ENCODE measurements at places on chromosomes 16 and 17. TPM values are rescaled to one million over a fixed set of nuclear protein-coding genes. Genes with fewer than 3 reads are reported as not detected.

GRCh38 chr16:27670071-27670810 lies 120.3 kb downstream of the KATNIP start:
- DNase-seq = no peak
- H3K27ac ChIP-seq = no peak overlapping the region
- no peak overlapping the region for H3K4me3 ChIP-seq
- H3K4me1 ChIP-seq = no peaks in the 10 kb centered on the region
- peaks cover 2% of the 10 kb centered on the region for H3K36me3 ChIP-seq

GRCh38 chr16:12320298-12320706 lies 343.8 kb downstream of the SNX29 start:
- no peak for DNase-seq
- H3K36me3 ChIP-seq = no peaks in the 10 kb centered on the region
- H3K27ac ChIP-seq = no peak overlapping the region
- peaks cover 2% of the 10 kb centered on the region for H3K4me1 ChIP-seq
- H3K27me3 ChIP-seq = no peaks in the 10 kb centered on the region
- no peak overlapping the region for H3K4me3 ChIP-seq

- H3K36me3 ChIP-seq = no peaks in the 10 kb centered on the region
- peak; percentile 81 for DNase-seq
- H3K27ac ChIP-seq = no peak overlapping the region
- peaks cover 14% of the 10 kb centered on the region for H3K4me1 ChIP-seq
- no peak overlapping the region for H3K4me3 ChIP-seq
Observed at GRCh38 chr17:7282752-7283321, 1.3 kb downstream of the SLC2A4 start.

GRCh38 chr17:73025041-73025560 lies 67.4 kb downstream of the SLC39A11 start:
- H3K4me1 ChIP-seq = peaks cover 3% of the 10 kb centered on the region
- H3K36me3 ChIP-seq = no peaks in the 10 kb centered on the region
- no peak overlapping the region for H3K4me3 ChIP-seq
- no peaks in the 10 kb centered on the region for H3K27me3 ChIP-seq
- DNase-seq = no peak

DNA sequence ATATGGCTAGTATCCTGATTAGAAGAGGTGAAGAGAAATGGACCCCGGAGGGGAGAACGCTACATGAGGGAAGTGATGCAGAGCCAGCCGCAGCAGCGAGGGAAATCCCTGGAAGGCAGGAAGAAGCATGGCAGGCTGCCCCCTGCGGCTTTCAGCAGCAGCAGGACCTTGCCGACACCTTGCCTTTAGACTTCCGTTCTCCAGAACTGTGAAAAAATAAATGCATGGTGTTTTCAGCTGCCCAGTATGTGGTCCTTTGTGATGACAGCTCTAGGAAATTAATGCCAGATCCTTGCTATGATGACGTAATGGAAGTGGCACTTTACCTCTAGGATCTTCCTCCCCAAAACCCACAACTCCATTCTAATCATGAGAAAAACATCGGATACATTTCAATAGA lies 9.7 kb upstream of the ZFP1 start:
- H3K27ac ChIP-seq = no peak overlapping the region
- no peaks in the 10 kb centered on the region for H3K4me1 ChIP-seq
- H3K36me3 ChIP-seq = peaks cover 5% of the 10 kb centered on the region
- H3K27me3 ChIP-seq = no peaks in the 10 kb centered on the region
- H3K4me3 ChIP-seq = no peak overlapping the region
- DNase-seq = no peak

DNA sequence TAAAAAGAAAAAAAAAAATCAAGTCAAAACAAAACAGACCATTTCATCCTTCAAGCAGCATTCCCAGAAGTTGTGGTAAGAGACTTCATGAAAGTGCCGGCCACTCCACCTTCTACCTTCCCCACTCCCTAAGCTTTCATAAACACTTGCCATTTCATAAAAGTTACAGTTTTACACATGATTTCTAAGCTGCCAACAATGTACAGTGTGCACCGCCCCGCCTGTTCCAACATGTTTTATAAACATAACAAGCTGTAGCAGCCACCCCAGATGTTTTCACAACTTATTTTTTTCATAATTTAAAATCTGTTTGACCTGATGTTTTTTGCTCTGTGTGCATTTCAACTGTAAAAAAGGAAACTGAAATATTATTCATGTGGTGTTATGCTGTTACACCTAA lies 608.1 kb downstream of the TOX3 start:
- no peaks in the 10 kb centered on the region for H3K36me3 ChIP-seq
- H3K27me3 ChIP-seq = no peaks in the 10 kb centered on the region

DNA sequence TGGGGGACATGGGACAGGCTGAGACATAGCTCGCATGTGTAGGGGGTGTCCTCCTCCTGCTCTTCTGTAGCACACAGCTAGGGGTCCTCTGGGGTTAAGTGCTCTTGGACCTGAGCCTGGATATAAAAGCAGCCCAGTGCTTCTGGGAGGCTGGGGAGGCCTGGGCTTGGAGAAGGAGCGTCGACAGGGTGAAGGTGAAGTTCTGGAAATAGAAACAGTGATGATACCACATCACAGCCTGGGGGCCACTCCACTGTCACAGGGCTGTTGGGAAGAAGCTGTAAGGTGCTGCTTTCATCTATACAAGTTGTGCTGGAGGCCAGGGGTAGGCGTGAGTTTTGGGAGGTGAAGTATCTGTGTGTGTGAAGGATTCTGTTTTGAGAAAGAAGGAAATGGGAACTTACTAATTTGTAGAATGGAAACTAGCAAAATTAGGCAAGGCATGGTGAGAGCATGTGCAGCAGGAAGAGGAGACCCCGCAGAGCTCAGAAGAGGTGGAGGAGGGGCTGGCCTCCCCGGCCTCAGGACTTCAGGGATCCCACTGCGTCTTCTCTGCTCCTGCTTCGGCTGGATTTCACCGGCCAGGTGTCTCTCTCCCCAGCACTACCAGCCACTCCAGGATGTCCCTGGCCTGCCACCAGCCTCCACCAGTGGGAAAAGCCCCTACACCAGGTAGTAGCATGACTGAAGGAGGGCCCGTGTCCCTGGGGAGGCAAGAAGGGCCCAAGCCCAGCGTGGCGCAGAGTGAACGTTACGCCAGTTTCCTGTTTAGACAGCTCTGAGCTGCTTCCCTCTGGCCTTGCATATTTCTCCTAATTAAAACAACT lies 19.4 kb downstream of the PLCG2 start:
- H3K27me3 ChIP-seq = no peaks in the 10 kb centered on the region
- H3K27ac ChIP-seq = peak overlapping the region; percentile 22
- H3K36me3 ChIP-seq = no peaks in the 10 kb centered on the region
- H3K4me1 ChIP-seq = no peaks in the 10 kb centered on the region
- DNase-seq = no peak
- H3K4me3 ChIP-seq = no peak overlapping the region

- H3K27ac ChIP-seq = no peak overlapping the region
- H3K4me3 ChIP-seq = no peak overlapping the region
- DNase-seq = peak; percentile 52
- H3K4me1 ChIP-seq = no peaks in the 10 kb centered on the region
- H3K36me3 ChIP-seq = no peaks in the 10 kb centered on the region
Observed at GRCh38 chr17:27430882-27431491, 25.3 kb upstream of the KSR1 start.

- no peaks in the 10 kb centered on the region for H3K27me3 ChIP-seq
- no peak for DNase-seq
- peak overlapping the region; percentile 21 for H3K27ac ChIP-seq
- H3K4me3 ChIP-seq = no peak overlapping the region
Observed at GRCh38 chr16:70700101-70701020, 14.5 kb upstream of the MTSS2 start.

GRCh38 chr16:90023078-90023447 lies 3.8 kb upstream of the DBNDD1 start:
- no peak for DNase-seq
- peaks cover 21% of the 10 kb centered on the region for H3K4me1 ChIP-seq
- H3K36me3 ChIP-seq = no peaks in the 10 kb centered on the region
- H3K4me3 ChIP-seq = peak overlapping the region; percentile 85
- H3K27me3 ChIP-seq = no peaks in the 10 kb centered on the region

DNA sequence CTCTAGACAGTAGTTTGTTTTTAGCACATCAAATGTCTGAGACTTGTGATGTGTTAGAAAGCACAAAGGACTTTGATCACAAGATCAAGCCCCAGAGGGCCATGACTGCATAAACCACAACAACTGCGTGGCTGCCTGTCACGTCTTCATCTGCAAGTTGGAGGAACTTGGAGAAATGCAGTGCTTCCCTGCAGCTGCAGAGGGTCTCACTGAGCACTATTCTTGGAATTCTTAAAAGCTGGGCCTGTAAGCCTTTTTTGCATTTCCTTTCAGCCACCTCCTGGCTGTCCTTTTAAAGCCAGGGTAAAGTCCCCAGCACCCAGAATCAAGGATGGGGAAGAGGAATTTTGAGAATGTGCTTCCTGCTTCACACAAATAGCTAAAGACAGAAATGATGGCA lies 431.3 kb downstream of the MAF start:
- no peak for DNase-seq
- H3K4me1 ChIP-seq = peaks cover 16% of the 10 kb centered on the region
- H3K4me3 ChIP-seq = no peak overlapping the region
- no peaks in the 10 kb centered on the region for H3K36me3 ChIP-seq
- H3K27me3 ChIP-seq = no peaks in the 10 kb centered on the region

DNA sequence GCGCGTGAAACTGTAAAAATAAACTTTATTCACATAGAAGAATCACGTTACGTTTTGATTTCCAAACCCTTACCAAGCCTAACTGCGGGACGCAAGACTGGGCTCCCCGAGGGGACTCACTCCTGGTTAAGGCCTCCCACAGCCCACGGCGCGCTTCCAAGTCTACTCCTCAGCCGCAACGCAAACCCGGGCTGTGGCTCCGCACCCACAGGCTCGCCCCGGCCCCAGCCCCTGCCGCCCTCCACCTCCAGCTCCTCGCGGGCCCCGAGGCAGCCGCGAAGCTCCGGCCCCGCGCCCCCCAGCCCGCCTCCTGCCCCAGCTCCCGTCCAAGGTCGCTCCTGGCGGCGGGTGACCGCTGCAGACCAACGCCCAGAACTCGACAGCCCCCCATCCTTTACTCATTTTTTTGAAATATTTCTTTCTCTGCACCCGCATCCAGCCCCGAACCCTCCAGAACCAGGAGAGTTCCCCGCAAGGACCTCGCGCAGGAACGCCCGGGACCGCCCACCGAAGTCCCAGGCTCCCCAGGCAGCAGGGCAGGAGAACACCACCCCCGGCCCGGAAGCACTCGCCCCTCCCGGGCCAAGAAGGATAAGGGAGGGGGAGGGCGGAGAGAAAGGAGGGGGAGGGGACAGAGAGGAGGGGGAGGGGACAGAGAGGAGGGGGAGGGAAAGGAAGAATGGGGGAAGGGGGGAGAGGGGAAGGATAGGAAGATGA lies 912 bp downstream of the USP22 start:
- no peaks in the 10 kb centered on the region for H3K36me3 ChIP-seq
- H3K4me1 ChIP-seq = peaks cover 28% of the 10 kb centered on the region
- H3K27ac ChIP-seq = peak overlapping the region; percentile 100

GRCh38 chr17:49403514-49404289 lies 11.0 kb downstream of the PHB1 start:
- H3K27me3 ChIP-seq = no peaks in the 10 kb centered on the region
- no peak for DNase-seq
- H3K4me3 ChIP-seq = no peak overlapping the region
- H3K4me1 ChIP-seq = no peaks in the 10 kb centered on the region
- H3K36me3 ChIP-seq = peaks cover 45% of the 10 kb centered on the region

GRCh38 chr16:28880589-28880915 lies 2.3 kb downstream of the ATP2A1 start:
- DNase-seq = no peak
- no peaks in the 10 kb centered on the region for H3K36me3 ChIP-seq
- peaks cover 11% of the 10 kb centered on the region for H3K4me1 ChIP-seq
- H3K4me3 ChIP-seq = no peak overlapping the region

DNA sequence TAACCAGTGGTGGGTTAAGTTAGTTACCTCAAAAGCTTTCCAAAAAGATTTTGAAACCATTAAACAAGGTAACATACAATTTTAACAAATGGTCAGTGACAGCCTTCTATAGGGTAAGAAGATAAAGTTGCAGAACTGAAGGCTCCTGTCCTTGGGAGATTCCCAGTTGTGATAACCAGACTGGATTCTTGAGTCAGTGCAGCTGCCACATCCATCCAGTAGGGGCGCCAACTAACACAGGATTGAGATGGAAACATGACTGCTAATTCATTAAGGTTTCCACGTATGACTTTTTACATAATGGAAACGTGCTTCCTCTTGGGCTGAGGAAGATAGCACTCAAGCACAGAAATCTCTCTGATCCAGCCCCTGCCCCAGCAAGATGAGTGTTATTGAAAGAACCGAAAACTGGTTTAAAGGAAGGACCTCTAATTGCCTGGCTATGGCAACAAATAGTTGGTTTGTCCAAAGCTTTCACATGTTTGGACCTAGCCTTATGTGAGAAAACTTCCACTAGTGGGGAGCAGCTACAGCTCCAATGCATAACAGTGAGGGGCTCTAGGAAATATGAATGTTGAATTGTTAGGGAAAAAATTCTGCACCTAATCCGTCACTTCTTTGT lies 269.8 kb upstream of the MYOCD start:
- no peak overlapping the region for H3K27ac ChIP-seq
- no peaks in the 10 kb centered on the region for H3K36me3 ChIP-seq
- no peaks in the 10 kb centered on the region for H3K4me1 ChIP-seq

GRCh38 chr16:77548766-77549165 lies 113.9 kb upstream of the ADAMTS18 start:
- no peak overlapping the region for H3K4me3 ChIP-seq
- H3K27ac ChIP-seq = no peak overlapping the region
- no peaks in the 10 kb centered on the region for H3K4me1 ChIP-seq

DNA sequence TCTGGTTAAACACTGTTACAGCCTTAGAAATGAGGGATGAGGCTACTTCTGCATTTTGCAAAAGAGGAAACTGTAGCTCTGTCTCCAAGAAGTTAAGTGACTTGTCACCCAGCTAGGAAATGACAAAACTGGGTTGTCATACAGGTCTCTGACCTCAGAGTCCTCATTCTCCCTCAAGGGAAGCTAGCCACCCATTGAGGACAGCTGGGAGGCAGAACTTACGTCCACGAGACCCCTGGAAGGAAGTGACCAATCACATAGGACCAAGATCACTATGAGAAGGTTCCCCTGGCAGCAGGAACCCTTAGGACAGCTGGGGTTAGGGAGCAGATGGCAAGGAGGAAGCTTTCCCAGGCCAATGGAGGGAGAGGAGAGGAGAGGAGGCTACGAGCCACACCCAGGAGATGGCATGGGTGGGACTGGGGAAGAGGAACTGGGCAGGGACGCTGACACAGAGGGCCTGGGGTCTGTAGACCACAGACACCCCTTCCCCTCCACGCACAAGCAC lies 11.2 kb downstream of the METTL22 start:
- peaks cover 35% of the 10 kb centered on the region for H3K36me3 ChIP-seq
- peak overlapping the region; percentile 46 for H3K27ac ChIP-seq
- no peaks in the 10 kb centered on the region for H3K4me1 ChIP-seq
- H3K4me3 ChIP-seq = no peak overlapping the region

Gene ERCC4
- 11.1 TPM for polyA plus RNA-seq

Gene IGF2BP1
- polyA plus RNA-seq = not detected

Gene PRSS33
- polyA plus RNA-seq = not detected

Data from liver (tissue), 10 donors.